ENCODE measurements at places on chromosomes 12 and 14.

GRCh38 chr12:44765796-44766195 lies 110.3 kb downstream of the NELL2 start:
- no peak for DNase-seq

DNA sequence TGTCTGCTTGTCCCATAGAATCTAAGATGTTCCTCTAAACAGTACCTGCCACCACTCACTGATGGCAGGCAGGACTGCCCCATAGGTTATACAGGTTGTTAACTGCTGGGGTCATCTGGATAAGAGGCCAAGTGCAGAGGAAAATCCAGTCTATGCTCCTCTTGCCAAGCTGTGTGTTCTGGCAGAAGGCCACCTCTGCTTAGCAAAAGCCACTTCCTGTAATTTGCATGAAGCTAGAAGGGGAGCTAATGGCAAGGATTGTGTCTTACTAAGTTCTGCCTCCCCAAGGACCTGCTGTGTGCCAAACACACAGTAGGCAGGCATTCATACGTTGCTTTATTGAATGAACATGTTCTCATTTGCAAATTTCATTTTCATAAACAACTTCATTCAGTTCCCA lies 445.4 kb downstream of the BCL11B start:
- DNase-seq: no peak

- DNase-seq: no peak
These were observed 537.0 kb downstream of the SLC6A15 start for GRCh38 chr12:84375449-84376170.

- DNase-seq: no peak
These were observed 98.8 kb downstream of the DAD1 start for GRCh38 chr14:22489957-22490950.

DNA sequence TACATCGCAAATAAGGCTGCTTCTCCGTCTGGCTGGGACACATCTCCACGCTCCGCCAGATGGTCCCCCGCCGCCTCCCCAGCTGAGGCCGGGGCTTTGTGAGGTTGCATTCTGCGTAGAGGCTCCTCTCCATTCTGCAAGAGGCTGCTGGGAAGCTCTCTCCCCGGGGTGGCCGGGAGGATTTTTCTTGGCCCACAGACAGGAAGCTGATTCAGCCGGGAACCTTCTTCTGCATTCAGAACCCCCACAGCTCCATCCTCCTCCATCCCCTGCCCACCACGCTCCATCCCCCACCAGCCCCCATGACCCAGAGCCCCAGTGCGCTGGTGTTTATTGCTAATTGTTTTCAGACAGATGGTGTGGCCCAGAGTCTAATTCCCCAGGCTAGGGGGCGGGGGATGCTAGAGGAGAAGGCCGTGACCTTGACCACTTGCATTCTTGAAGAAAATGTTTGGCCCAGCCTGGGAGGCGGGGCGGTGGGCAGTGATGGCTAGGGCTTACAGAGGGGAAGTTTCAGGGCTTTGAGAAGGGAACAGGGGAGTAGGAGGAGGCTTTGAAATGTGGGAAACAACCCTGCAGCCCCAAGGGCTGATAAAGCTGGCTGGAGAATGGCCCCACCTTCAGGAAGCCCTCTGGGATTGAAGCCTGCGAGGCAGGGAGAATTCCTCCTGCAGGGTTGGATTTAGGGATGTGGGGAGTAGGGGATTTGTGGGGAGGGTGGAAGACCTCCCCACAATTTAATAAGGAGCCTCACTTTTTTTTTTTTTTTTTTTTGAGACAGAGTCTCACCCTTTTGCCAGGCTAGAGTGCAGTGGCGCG lies 88.5 kb upstream of the NCOR2 start:
- no peak for DNase-seq

GRCh38 chr12:78035901-78036606 lies 205.4 kb downstream of the NAV3 start:
- DNase-seq: peak; percentile 49

- no peak for DNase-seq
These were observed 12.2 kb upstream of the NID2 start for GRCh38 chr14:52080808-52081755.

- DNase-seq: no peak
These were observed 32.8 kb downstream of the GALC start for GRCh38 chr14:87960013-87960787.

- DNase-seq: no peak
These were observed 84.1 kb downstream of the FGD4 start for GRCh38 chr12:32483499-32483898.

- DNase-seq: peak; percentile 4
These were observed 851 bp downstream of the YLPM1 start for GRCh38 chr14:74763803-74764531.

DNA sequence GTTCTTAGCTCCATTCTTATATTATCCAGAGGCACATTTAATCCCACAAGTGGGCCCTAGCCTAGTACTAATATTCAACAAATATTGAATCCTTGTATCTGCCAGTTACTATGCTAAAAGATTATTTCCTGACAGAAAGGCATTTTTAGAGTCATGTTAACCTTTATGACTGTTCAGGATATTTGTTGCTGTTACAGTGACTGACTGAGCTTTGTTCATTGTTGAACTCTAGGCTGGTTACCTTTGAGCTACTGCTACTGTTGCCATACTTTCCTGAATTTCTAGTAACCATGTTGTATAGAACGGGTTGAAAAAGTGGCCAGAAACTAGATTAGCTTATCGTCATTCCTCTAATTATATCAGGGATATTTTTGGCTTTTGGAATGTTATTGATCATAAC lies 29.8 kb downstream of the DNM1L start:
- no peak for DNase-seq

GRCh38 chr12:4144676-4145075 lies 128.9 kb upstream of the CCND2 start:
- no peak for DNase-seq

Measured in putamen (tissue), 1 donor.